Left forelimb (tissue), 1 donor: ENCODE measurements at places on chromosomes 7 and 10.
A peak's percentile ranks its signal among the peaks of the same experiment; 100 is the strongest.

DNA sequence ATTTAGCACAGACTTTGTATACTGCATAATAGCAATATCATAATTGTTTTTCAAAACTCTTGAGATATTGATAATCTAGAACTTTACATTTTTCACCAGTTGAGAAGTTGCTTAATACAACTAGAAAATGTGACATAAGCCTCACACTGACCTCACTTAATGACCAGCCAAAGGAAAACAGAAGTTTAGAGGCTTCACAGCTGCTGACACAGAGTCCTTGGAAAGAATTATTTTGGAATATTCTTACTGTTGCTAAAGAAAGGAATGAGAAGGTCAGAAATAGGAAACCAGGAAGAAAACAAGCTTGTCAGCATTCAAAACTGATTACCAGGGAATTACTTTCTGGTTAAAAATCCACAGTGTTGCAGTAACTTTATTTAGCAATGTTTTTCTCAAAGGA lies 35.5 kb upstream of the WASL start:
- no peak for DNase-seq

DNA sequence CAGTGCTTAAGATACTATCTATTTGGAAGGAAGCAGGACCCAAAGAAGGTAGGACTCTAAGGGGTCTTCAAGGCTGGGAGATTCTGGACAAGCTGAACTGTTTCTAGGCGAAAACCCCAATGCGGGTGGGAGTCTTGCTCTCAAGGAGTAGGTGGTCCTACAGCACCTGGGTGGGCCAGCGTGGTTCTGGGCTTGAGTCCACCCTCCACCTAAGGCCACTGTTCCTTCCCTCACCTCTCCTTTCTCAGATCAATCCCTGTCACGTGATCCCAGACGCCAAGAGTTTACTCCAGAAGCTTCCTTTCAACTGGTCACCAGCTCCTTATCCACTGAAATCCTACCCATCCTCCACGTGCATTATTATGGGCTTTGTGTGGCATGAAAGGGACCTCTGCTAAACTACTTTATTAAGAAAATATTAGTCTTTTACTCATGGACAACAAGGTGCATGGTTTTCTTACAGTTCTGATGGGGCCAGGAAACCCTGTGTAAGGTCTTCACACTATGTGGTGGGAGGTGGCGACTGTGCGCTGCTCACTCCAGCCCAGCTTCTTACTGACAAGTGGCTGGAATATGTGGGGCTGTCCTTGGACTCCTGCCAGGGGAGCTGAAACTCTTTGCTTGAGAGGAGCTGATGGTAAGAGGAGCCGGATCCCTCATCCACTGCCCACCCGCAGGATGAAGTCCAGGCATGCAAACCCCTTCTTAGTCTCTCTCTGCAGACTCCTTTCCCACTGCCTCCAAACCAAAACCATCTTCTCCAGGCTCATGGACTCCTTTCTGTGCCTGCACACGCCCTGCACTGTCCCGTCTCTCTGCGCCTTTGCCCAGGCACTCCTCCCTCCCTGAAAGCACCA lies 1.6 kb downstream of the ZNF746 start:
- DNase-seq: no peak

GRCh38 chr10:16835228-16835627 lies 18.0 kb upstream of the RSU1 start:
- DNase-seq: no peak

DNA sequence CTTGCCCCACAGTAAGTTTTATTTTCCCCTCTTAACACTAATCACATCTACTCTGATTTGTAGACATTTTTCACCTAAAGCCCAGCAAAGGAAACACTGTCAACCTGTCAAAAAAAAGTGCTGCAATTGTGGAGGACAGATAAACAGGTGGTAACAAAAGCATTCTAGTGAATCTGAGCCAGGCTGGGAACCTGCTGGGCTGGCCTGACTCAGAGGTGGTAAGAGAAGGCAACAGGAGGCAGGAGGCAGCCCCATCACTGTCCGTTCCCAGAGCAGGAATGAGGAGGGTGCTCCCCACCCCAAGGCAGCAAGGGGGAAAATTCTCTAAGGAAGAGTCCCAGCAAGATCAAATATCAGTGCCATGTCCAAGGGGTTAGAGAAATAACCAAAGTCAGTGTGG lies 19.5 kb upstream of the HERPUD2 start:
- no peak for DNase-seq

DNA sequence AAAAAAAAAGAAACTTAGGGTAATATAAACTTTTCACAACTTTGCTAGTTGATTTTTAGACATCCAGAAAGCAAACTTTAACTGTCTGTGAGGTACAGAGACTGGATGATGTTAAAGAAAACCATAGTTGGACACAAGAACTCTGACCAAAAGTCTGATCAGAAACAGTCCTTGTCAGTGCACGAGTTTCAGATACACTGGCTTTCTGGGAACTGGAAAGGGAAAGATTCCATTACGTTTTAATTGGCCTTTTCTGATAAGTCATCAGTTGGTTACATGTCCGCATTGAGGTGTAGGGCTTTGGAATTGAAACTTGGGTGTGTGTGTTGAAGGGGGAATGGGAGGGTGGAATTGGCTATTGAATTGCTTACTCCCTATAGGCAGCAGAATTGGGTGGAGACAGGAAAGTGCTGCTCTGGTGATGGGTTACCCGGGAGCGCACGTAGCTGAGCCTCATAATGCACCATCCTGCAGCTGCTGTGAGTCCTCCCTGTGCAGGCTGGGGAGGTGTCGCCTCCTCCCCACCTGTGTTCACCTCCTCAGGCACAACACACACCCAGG lies 59.9 kb downstream of the DAGLB start:
- no peak for DNase-seq

- DNase-seq: no peak
Measured at GRCh38 chr7:11810043-11810625, 21.9 kb downstream of the THSD7A start.

DNA sequence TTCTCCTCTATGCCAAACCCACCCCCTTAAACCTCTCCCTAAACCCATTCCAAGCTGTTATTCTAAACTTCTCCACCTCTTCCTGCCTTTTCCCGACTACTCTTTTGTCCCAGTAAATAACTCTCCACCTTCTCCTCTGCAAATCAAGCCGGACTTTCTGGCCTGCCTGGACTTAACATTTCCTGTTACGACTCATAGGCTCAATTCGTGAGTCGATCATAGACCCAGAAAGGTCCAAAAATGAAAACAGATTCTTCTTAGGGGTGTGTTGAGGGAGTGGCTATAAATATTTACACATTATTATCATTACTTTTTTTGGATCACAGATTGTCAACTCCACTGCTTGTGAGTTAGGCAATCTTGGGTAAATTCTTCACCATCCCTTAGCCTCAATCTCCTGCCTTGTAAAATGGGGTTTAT lies 59.0 kb upstream of the HABP2 start:
- no peak for DNase-seq

DNA sequence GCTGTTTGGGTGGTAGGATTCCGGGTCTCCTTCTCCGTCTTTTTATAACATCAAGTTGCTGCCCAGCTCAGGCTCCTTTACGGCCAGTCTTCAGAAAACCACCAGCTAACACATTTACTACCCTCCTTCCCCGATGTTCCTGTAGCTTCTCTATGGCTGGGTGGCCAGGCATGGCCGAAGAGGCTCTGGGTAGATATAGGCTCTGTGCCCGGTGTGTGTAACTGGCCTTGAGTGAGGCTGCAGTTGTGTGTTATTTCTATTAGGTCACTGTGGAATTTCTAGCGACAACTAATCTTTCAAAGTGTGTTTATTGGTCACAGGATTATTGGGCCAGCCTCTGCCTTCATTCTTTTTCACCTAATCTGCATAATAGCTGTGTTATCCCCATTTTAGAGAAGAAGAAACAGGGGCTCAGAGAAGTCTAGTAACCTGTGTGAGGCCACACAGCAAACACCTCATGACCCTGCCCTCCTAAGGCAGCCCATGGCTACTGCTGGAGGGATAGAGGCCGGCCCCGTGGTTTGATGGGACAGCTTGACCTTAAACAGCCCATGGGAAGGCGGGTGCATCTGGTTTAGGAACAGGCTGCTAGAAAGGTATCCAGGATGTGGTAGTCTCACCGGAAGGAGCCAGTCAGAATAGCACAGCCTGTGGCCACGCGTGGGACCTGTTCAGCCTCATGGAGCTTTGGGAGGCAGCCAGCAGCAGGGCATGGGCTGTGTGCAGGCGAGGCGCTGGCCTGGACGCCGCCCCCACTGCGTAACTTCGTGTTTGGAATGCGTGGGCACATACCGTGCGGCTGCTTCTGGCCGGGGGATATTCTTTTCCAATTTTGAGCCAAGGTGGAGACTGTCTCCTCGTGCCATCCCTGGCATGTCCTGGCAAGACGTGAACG lies 29.7 kb downstream of the HTRA1 start:
- DNase-seq: no peak

- DNase-seq: no peak
Measured at GRCh38 chr7:41832941-41833340, 130.1 kb upstream of the INHBA start.

- DNase-seq: no peak
Measured at GRCh38 chr7:37775921-37776320, 72.5 kb upstream of the NME8 start.

- DNase-seq: no peak
Measured at GRCh38 chr7:30594048-30594539, 584 bp upstream of the GARS1 start.

DNA sequence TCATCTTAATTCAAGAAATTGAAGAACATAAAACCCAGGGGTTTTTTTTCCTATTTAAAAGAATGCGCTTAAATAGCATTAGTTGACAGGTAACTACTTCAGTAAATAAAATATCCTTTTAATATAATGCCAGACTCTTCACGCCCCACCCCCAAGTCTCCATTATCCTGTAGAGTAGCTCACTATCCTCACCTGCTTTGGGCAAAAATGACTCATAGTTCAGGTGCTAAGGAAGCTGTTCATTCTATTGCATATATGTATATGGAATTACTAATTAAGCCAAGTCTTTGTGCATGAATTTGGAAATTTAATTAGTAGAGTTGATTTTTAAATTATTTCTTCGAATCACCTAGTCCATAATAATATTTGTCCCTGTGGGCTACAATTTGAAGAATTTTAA lies 656.8 kb upstream of the ANKRD30A start:
- DNase-seq: no peak

GRCh38 chr10:61830072-61830845 lies 71.2 kb upstream of the ARID5B start:
- DNase-seq: no peak

GRCh38 chr10:47438857-47439474 lies 44.9 kb downstream of the ANXA8 start:
- DNase-seq: no peak

- DNase-seq: no peak
Measured at GRCh38 chr10:100569687-100570481, 34.1 kb downstream of the HIF1AN start.

- DNase-seq: no peak
Measured at GRCh38 chr7:41809116-41809515, 106.2 kb upstream of the INHBA start.

DNA sequence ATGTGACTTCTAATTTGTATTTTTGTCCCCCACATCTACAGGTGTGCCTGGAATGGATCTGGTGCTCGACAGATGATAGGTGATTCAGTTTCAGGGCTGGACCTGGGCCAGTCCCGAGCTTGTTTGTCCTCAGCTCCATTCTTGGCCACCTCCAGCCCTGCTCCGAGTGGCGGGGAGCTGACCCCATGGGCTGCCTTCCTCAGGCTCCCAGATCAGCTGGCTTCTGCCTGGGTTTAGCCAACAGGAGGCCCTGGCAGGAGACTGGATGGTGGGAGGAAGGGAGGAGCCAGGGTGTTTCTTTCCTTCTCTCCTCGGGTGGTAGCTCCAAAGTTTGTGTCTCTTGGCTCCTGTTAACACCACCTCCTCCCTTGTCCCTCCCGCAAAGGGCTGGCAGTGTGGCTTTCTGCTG lies 75.2 kb downstream of the CDH23 start:
- DNase-seq: no peak

- no peak for DNase-seq
Measured at GRCh38 chr7:102049765-102050164, 232.3 kb downstream of the CUX1 start.

DNA sequence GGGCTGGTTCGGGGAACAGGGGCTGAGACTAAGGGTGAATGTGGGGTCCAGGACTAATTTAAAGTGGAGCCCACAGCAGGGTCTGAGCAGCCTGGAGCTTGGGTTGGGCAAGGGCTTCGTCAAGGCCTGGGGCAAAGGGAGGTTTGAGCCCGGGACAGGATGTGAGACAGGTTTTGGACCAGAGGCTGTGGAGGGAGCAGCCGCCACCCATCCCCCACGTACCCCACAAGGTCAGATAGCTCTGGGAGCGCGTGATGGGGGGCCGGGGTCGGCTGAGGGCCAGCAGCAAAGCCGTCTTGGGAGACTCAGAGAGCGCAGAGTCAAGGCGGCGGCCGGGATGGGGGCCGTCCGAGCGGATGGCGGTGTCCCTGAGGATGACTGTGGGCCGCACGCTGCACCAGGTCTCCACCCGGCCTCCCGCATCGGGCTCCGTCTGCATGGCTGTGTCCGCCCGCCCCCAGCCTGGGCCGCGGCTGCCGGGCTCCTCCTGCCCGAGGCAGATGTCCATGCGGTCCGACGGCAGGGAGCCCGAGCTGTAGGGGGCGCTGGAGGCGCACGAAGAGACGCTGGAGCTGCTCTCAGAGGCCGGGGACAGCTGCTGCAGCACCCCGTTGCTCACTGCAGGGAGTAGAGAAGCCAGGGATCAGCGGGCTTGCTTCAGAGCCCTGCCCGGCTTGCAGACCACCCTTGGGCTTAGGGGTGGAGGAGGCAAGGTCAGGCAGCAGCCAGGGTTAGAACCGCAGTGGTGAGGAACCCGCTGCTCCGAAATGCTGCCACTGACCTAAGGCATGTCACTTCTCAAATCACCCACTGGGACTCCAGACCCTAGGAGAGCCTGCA lies 12.1 kb downstream of the PDZD7 start:
- peak; percentile 84 for DNase-seq

DNA sequence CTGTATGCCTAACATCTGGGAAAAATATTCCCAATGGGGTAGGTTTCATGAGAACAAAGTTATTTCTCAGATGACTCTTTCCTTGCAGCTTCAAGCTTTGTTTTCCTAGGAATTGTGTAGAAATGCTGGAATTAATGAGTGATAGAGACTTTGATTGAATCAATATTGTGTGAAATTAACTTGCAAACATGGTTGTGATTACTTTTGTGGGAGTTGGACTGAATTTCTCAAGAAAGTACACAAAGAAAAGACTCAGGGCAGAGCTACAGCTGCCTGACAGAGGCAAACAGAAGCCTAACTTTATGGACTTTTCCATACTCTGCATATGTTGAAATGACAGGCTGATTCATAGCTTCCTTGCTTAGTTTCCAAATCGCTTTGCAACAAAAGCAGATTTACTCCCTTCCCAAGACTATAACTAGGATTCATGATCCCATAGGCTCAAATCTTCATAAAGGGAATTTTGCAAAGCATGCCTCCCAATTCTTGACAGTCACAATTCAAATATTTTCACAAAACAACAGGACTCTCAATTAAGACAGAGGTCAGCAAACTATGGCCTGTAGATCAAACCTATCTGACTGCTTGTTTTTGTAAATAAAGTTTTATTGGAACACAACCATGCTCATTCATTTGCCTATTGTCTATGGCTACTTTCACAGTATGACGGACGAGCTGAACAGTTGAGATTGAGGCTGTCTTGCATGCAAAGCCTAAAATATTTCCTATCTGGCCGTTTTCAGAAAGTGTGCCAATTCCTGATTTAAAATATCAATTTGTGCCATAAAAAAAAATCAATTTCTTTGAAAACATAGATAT lies 27.6 kb downstream of the NRP1 start:
- no peak for DNase-seq
